OCI-M1 (cell line): ENCODE measurements at places on chromosomes 12 and 14.
A peak's percentile ranks its signal among the peaks of the same experiment; 100 is the strongest.

DNA sequence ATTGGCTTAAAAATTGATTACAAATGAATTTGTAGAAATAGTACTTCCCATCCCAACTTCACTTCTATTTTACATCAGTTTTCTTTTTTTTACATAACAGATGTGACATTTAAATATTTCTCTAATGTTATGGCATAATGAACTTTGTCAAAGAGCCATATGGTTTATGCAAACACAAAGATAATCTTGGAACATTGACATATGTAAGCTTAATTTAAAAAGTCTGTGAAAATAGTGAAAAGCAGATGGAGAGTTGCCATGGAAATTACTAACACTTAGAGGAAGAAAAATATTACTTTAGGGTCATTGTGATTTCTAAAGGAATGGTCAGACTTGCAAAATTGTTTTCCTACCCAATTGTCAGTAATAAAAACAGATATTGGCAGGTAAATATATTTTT is 232.4 kb downstream of the AEBP2 start:
- no peak for DNase-seq

GRCh38 chr14:104037903-104038302 is 47.6 kb upstream of the ASPG start:
- no peak for DNase-seq

GRCh38 chr12:67514502-67514901 is 134.0 kb upstream of the DYRK2 start:
- no peak for DNase-seq

GRCh38 chr12:119169150-119169549 is 9.6 kb upstream of the HSPB8 start:
- no peak for DNase-seq

GRCh38 chr12:98691351-98691750 is 46.3 kb downstream of the APAF1 start:
- no peak for DNase-seq

GRCh38 chr12:56991319-56992246 is 14.8 kb downstream of the ZBTB39 start:
- peak; percentile 81 for DNase-seq

DNA sequence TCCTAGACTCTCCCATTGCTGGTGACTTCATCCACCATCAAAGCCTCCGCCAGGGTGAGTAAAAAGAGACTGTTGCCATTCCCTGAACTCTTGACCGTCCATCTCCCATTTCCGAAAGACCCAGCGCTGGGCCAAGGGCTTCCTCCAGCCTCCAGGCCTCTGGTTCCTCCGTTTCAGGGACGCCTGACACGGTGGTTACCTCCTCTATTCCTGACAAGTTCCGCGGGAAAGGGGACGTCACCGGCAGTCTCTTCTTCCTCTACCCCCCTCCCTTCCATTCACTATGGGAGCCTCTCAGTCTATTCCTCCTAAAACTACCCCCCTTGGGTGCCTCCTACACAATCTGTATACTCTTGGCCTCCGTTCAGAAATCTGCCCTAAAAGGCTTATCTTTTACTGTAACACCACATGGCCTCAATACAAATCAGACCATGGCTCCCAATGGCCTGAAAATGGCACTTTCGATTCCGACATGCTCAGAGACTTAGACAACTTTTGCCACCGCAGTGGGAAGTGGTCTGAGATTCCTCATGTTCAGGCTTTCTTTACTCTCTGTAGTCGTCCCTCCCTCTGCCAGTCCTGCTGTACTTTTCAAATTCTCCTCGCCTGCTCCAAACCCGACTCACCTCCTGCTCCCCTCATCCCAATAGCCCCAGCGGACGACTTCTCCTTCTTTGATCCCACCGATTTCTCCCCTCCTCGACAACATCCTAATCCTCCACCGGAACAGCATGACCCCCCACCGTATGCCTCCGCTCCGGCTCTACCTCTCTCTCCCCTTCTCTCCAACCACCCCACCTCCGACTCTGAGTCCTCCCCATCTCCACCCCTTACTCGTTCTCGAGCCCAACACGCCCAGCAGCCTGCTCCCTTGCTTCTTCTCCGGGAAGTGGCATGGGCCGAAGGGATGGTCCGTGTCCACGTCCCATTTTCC is 70.4 kb downstream of the MOK start:
- DNase-seq, result peak; percentile 75

- no peak for DNase-seq
Observed at GRCh38 chr12:62899568-62900390, 35.2 kb downstream of the PPM1H start.

GRCh38 chr12:12474471-12474928 is 88.2 kb downstream of the DUSP16 start:
- DNase-seq, result no peak

GRCh38 chr12:122162976-122163375 is 11.0 kb downstream of the IL31 start:
- no peak for DNase-seq

DNA sequence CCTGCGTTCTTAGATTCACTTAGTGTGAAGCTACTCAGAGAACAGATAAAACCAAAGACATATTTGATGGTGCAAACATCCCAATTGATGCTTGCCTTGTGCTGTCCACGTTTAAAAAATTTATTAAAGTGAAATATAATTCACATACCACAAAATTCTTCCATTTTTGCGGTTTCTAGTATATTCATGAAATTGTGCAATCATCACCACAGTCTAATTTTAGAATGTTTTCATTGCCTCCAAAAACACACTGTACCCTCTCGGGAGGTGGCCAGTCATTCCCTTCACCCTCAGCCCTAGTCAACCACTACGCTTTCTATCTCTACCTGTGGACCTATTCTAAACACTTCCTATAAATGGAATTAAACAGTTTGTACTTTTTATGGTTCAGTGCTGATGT is 1109.2 kb downstream of the FLRT2 start:
- peak; percentile 60 for DNase-seq

DNA sequence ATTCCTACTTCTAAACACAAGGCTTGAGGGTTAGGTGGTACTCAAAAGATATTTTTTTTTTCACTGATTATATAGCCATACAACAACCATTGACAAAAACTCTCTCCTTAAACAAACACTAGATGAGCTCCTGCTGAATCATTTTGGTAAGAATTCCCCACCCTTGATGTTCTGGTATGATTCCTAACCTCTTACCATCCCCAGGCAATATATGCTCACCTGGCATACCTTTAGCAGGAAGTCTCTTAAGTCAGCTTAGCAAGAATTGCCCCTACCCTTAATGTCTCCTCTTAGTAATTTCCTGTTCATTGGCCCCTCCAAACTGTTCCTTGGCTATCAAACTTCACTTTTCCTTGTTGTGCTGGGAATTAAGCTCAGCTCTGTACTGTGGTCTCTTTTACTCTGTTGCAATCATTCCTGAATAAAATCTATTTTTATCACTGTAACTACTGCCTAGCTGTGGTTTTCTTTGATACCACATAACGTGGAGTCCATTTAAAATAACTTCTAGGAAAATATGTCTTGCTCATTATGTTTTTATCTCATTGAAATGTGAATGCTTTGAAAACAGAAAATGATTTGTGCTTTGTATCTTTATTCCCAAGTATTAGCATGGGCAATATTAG is 712.6 kb downstream of the SLC16A7 start:
- peak; percentile 20 for DNase-seq

GRCh38 chr12:25054783-25055144 is 105.9 kb upstream of the BCAT1 start:
- peak; percentile 59 for DNase-seq

DNA sequence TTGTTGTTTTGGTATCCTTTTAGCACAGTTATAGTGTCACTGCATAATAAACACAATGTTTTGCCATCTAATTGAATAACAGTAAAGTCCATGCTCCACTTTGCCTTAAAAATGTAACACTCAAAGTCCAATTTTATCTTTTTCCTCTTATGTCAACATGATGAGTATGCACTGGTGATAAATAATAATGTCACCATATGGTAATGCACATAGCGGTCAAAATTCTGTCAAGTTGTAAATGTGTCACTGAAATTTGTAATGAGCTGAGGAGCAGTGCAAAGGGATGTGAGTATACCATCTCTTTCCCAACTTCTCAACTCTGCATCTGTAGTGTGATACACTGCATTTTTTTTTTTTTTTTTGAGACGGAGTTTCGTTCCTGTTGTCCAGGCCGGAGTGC is 65.7 kb downstream of the EML5 start:
- DNase-seq, result no peak

DNA sequence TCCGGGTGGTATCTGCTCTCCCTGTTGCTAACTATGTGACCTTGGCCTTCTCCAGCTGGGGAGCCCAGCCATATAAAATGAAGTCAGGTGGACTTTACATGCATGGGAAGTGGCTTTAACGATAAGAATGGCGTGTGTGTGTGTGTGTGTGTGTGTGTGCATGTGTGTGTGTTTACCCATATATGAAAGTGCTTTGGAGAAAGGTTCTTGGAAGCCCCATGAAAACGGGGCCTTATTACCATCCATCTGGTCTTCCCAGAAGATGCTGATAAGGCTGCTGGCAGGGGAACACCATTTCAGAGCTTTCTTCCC is 94.8 kb downstream of the LRRC74A start:
- DNase-seq, result no peak

DNA sequence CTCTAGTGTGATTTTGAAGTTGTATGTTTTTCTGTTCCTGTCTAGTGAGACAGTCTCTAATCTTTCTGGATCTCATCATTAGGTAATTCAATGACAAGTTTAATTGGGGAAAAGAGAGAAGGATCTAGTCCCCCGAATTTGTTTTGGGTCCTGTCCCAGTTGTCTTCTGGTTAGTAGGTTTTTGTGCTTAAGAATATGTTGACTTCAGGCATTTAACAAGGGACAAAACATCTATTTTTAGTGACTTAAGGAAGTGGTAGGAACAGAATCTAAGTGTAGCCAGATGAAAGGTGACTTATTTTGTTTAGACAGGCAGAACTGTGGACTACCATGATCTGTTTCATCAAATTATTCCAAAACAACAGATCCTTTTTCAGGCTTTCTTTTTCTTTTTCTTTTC is 2.2 kb downstream of the GPATCH2L start:
- DNase-seq, result no peak

DNA sequence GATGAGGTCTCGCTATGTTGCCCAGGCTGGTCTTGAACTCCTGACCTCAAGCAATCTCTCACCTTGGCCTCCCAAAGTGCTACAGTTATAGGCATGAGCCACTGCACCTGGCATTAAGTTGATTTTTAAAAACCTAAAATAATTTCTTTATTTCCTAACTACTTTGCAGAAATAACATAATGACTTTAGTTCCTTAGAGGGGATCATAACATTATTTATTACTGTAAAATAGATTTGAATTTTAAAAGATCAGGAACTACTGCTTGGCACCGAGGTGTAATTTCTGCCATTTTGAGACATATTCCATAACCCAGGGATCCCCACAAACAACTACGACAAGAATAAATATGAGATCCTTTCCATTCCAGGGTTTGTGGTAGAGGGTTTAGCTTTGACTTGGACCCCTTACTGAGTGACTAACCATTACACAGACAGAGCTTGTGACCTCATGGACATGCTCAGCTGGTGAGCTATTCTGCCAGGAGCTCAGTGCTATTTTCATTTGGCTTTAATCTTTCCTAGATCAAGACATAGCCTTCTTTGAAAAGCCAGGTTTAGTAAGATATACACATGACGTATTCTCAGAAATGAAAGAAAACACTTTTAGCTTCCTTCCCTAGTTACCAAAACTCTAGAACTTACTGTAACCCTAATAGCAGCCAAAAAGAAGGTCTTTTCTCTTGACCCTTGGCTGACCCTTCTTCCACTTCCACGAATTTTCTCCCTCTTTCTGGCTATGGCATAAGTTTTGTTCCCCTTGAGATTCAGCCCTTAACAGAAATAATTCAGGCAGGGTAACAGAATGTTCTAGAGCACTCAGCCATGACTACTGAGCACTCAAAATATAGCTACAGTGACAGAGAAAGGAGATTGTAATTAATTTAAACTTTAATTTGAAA is 75.1 kb upstream of the NUDT4 start:
- peak; percentile 82 for DNase-seq

DNA sequence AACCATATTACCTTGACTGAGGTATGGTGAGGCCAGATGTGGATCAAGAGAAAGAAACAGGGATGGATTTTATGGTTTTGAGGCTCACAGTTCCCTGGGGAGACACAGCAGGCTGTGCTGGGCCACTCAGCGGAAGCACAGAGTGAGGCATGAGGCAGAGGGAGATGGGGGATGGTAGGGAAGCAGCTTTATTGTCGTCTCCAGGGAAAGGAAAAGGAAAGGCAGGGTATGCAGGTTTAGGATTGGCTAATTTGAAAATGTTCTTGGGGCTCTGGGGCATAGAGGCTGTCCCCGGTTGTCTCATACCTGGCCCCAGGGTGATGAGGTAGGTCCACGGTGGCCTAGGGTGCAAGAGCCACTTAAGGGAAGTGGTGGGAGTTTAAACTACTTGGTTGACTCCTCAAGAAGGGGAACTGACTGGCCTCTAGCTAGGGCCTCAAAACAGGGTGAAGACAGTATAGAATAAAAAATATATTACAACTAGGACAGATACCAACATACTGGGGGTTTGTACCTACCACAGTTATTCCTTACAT is 322.8 kb downstream of the RGS6 start:
- DNase-seq, result no peak

- no peak for DNase-seq
Observed at GRCh38 chr14:104732355-104732804, 8.4 kb downstream of the ADSS1 start.

DNA sequence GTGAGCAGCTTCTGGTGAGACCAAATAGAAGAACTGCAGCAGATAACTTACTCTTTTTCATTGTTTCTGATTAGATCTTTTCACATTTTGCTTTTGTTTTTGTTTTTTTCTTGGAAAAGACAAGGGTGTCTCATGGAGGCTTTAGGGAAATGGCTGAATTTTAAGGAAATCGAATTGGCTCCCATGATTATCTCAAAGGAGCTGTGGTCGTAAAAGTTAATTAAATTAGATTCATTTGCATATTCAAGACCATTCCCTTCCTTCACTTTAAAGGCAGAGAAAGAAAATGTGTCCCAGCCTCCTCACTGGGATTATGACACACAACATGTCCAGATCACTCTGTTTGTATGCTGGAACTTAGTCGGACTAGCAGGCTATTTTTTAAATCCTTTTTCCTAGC is 106.4 kb upstream of the MDM1 start:
- DNase-seq, result no peak

DNA sequence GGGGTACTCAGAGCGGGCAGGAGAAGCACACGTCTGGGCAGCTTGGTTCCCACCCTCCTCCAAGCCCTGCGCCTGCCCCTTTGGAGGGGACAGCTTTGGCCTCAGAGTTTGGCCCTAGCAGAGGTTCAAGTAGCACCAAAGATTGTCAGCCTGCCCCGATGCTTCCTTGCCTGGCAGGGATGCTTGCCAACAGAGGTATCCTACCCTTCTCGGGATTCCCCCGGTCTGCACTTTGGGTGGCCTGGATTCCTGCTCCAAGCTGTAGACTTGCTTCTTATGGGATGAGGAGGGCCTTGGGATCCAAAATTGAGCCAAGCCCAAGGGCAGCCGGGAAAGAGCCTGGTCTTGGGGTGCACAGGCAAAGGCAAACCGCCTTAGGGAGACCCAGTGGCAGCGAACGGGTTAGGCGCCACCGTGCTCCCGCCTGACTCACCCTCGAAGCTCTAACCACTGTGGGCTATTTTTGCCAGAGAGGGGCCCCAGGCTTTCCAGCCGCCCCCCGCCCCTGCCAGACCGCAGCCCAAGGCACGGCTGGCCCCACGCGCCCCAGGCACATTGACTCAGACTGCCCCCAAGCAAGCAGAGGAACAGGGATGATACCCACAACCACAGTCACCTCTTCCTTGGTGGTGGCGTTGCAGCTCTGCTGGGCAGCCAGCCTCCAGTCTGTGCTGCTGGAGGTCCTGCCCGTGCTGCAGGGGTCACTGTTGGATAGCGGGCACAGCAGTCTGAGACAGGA is 847 bp upstream of the WNT10B start:
- DNase-seq, result peak; percentile 43
